ENCODE measurements at places on chromosomes 3 and 15.

DNA sequence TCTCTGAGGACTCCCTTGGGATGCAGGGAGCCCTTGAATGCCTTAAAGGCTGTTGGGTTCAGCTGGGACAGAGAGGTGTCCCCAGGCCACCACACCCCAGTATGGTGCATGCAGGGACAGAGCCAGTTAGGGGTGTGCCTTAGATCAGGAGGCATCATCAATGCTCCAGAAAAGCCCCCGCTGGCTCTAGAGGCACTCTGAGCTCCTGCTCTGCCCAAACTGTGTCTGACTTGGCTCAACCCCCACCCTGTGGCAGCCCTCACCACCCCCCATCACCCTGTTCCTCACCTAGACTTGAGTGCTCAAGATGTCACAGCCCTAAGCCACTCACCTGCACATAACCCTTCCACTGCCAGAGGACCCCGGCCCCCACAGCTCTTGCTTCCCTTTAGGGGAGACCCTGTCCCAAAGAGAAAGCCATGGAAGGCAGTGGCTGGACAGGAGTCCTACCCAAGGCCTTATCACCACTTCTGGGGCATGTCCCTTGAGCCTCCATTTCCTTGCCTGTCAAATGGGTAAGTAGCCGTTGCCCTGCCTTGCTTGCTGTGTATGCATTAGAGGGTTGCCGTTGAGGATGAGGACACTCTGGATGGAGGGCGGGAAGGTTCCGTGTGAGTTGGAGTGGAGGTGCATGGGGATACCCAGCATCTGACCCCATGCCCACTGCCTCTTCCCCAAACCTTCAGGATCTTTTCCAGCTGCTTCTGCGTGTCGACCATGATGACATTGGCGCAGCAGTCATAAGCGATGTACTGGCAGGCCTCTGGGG lies 41.4 kb downstream of the ACSBG1 start:
- no peak for DNase-seq

DNA sequence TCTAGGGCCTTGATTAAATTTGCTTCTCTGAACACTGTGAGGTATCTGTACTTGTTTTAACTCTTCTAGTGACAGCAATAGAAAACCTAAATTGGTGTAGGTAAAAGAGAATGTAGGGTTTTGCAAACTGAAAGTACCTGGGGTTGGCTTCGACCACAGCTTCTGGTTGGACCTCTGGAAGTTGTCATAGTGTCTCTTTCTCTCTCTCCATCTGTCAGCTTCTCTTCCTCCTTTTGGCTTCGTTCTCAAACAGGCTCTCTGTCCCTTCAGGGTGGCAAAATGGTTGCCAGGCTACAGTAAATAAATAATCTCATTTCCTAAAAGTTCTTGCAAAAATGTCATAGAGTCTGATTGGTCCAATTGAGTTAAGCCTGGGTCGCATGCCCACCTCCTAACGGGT lies 149.3 kb upstream of the CTDSPL start:
- DNase-seq = no peak

DNA sequence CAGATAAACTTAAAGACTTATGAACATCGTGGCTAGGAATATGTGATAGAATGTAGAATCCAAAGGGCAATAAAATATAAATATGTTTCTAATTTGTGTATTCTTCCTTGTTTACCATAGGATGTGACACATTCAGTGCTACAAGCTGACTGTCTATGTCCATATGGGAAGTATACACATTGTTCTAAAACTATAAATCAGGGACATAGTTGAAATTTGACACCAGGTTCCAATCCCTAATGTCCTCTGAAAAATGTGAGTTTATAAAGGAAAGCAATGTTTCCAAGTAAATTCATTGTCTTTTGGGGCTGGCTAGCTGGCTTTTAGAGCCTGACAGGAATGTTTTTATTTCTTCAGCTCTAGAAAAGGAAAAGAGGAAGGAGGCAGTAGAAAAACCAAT lies 273.6 kb downstream of the CNTN4 start:
- DNase-seq = no peak

DNA sequence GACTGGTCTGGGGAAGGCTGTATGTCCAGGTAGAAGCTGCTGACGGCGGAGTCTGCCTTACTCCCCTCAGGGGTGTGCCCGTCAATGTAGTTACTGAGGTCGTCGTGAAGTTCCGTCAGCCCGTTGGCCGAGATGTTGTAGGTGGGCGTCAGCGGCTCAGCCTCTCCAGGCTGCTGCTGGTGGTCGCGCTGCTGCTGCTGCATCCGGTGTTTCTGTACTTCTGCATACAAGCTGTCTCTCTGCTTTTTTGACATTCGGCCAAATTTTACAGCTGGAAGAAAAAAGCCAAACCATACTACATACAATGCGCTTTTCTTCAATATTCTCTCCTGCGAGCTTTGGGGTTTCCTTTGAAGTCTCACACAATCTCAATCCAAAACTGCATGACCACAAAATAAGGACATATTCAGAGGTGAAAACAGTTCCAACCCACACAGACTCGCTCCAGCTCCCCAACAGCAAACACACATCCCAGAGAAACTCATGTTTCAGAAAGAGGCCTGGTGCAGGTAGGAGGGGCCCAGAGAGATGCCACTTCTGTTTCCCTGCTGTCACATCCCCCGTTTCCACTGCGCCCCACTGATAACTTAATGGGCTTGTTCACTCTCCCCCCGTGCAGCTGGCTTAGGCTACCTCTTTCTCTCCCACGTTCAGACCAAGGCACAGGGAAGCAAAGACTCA lies 32.5 kb upstream of the ICE2 start:
- no peak for DNase-seq

- no peak for DNase-seq
Observed at GRCh38 chr15:92681141-92681631, 25.6 kb upstream of the FAM174B start.

All from stimulated activated CD8-positive, alpha-beta memory T cell treated with anti-CD3 and anti-CD28 coated beads, Interleukin-7, amount 100 ng/mL, for 48 hours (primary cell).